Activated T-cell treated with anti-CD3 and anti-CD28 coated beads, Interleukin-2, amount 50 U/mL, for 48 hours (primary cell): ENCODE measurements at places on chromosomes 11 and 22.

GRCh38 chr11:108983636-108984420 lies 319.0 kb downstream of the DDX10 start:
- DNase-seq, result no peak

DNA sequence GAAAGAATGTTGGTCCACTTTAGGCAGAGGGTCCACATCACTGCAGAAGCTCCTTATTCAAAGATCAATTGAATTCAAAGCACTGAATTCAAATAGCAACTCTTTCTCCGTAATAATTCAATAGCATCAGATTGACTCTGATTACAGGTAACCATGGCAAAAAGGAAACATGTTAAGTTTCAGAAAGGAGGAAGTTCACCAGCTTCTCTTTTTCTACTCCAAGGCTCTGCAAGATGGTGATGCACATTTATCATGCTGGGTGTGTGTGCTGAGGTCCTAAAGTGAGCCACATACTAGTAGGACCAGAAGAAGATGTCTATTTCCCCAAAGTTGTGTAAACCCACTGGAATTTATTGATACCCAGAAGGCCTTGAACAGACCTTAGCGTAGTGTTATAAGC lies 18.0 kb upstream of the DRD2 start:
- DNase-seq, result no peak

- peak; percentile 65 for DNase-seq
These were observed 33.8 kb downstream of the OR2AG2 start for GRCh38 chr11:6737872-6738466.

- DNase-seq, result no peak
These were observed 213.3 kb downstream of the ETS1 start for GRCh38 chr11:128374026-128374425.

- DNase-seq, result no peak
These were observed 7.8 kb upstream of the BCL9L start for GRCh38 chr11:118933486-118933885.
